Endothelial cell of coronary artery (primary cell): ENCODE measurements at places on chromosomes 5 and 9. TPM values are rescaled to one million over a fixed set of nuclear protein-coding genes. Genes with fewer than 3 reads are reported as not detected.

Gene FGFR4
- total RNA-seq, result 0.09 and 0.36 TPM in 2 replicates

Gene QRFP
- total RNA-seq, result not detected in 2 replicates

Gene PCDHB14
- total RNA-seq, result 1.3 and 1.6 TPM in 2 replicates

Gene FNBP1
- 27.1 and 35.1 TPM in 2 replicates for total RNA-seq

Gene PCDHB8
- 0.18 and 0.94 TPM in 2 replicates for total RNA-seq

Gene MYO10
- total RNA-seq, result 70.2 and 94.8 TPM in 2 replicates

Gene LCN15
- total RNA-seq, result not detected in 2 replicates

Gene TAS2R1
- not detected in 2 replicates for total RNA-seq

Gene ABO
- not detected in 2 replicates for total RNA-seq

Gene EMB
- total RNA-seq, result 0.18 and 1.4 TPM in 2 replicates

Gene AQP3
- 0.19 and 0.27 TPM in 2 replicates for total RNA-seq

Gene CDC20B
- not detected in 2 replicates for total RNA-seq

Gene C5orf58
- total RNA-seq, result not detected in 2 replicates

Gene CCDC107
- total RNA-seq, result 8.9 and 13.7 TPM in 2 replicates

Gene FAM53C
- 37.2 and 37.8 TPM in 2 replicates for total RNA-seq
